ENCODE measurements at places on chromosomes 2 and 18. TPM values are rescaled to one million over a fixed set of nuclear protein-coding genes. Genes with fewer than 3 reads are reported as not detected.

- DNase-seq = no peak
Observed at GRCh38 chr2:19811186-19811585, 90.6 kb downstream of the TTC32 start.

DNA sequence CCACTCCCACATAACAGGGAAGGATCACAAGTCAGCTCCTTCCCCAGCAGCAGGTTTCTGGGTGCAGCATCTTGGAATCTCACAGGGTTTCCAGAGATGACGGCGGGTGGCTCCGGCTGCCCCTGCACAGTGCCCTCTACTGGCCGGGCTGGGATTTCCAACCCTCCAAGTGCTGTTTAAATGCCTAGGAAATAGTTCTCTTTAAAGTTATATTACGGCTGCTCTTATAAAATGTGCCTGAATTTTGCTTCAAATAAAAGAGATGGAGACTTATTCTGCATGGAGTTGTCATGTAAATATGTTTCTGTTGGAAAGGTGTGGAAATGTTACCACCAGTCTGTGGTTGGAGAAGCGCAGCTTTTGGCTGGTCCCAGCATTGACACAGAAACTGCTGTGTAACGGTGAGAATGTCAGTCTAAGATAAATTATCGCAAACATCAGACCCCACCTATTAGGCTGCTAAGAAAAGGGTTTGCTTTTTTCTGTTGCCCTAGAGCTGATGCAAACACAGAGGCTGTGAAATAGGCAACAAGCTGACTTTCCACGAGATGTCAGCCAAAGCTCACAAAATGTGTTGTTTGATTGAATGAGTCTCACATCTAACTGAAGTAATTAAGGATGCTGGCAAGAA, 3.3 kb upstream of the HJURP start:
- DNase-seq = peak; percentile 37

DNA sequence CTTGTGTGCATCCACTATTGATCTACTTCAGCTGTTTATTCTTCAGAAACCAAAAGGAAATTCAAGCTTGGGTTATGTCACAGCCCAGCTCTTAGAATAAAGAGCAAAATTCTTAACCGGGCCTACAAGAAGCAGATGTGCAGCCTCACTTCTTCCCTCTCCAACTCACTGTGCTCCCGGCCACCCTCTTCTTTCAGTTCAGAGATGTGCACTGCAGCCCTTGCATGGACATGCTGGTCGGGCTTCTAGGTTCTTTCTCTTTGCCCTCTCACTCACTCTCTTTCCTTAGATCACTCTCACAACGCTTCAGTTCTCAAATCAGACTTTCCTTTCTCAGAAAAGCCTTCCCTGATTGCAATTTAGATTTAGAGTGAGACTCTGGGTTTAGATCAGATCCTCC, 104.1 kb downstream of the CHN1 start:
- no peak for DNase-seq

- DNase-seq = no peak
Observed at GRCh38 chr2:10544252-10544651, 96.1 kb upstream of the ODC1 start.

DNA sequence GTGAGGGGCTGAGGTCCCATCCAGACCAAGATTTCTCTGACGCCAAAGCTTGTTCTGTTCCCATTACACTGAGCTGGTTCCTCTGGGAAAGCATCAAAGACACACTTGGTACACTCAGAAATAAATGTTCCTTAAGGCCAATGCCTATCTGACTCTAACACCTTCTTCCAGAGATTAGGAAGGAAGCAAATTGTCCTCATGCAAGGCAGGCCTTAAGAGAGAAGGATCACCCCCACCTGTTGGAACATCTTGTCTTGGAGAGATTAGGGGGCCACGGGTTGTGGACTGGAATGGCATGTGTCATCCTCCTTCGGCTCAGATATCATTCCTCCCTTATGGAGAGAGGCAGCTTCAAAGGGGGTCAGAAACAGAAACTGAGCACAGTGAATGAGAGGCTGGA, 100.2 kb downstream of the ANKRD44 start:
- no peak for DNase-seq

GRCh38 chr2:197740200-197740599, 35.0 kb downstream of the MARS2 start:
- no peak for DNase-seq

CACNB4 gene
- total RNA-seq = 0.76 TPM

DNA sequence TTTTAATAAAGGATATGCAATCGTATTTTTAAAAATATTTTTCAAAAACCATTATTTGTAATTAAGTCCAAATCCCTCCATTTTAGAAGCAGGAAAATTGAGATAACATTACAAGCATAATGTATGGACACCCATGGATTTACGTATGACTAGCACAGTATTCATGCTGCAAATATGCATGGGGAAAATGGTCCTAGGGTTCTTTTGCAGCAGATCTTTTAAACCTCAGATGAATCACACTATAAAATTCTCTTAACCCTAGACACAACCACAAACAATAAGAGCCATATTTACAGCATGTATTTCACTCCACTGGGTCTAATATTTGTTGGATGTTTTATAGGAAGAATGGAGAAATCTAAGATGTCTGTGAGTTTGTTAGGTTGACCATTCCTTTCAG, 453.4 kb downstream of the TGIF1 start:
- DNase-seq = no peak

DNA sequence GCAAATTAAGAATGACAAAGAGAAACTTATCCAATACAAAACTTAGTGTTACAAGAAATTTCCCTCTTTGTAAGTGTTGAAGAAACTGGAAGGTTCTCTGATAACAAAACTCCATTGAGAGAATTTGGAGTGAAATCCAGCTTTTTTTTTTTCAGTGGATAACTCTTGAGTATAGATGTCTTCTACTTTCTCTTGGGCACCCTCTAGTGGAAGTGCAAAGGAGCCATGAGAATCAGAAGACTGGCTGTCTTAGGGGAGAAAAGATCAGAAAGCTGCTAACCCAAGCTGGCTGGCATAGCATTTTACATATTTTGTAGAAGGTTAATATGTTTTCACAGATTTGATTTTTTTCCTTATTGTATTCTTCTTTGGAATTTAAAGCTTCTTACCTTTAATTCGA, 138.8 kb upstream of the SATB2 start:
- DNase-seq = peak; percentile 37
